GM13977 (cell line): ENCODE measurements at places on chromosomes 12 and 14.

DNA sequence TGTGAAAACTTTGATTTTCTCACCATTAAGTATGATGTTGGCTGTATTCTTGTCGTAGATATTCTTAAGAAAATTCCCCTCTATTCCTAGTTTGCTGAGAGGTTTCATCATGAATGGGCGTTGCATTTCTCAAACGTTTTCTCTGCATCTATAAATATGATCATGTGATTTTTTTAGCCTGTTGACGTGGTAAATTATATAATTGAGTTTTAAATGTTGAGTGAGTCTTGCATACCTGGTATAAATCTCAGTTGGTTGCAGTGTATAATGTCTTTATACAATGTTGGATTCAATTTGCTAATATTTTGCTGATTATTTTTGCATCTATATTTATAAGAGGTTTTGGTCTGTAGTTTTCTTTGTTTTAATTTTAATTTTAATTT is 405.9 kb upstream of the MIS18BP1 start:
- DNase-seq = no peak

- DNase-seq = no peak
Observed at GRCh38 chr12:53659011-53659551, 16.8 kb downstream of the ATP5MC2 start.

GRCh38 chr12:48034835-48035805 is 30.8 kb upstream of the COL2A1 start:
- DNase-seq = no peak

DNA sequence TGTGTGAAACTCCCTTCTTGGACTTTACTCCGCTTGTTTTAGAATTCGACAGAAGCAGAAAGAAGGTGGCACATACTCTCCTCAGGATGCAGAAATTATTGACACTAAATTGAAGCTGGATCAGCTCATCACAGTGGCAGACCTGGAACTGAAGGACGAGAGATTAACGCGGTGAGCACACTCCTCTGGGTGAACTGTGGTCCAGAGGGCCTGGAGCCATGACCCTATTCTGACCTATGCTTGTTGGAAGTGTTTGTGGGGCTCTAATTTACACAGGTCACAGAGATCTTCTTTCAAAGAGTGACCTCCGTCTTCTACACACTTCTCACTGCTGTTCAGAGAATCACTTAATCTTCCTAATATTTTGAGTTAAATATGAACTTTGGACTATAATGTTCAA is 72.5 kb upstream of the MYF6 start:
- no peak for DNase-seq

- no peak for DNase-seq
Observed at GRCh38 chr12:7078163-7078562, 14.1 kb downstream of the C1R start.

DNA sequence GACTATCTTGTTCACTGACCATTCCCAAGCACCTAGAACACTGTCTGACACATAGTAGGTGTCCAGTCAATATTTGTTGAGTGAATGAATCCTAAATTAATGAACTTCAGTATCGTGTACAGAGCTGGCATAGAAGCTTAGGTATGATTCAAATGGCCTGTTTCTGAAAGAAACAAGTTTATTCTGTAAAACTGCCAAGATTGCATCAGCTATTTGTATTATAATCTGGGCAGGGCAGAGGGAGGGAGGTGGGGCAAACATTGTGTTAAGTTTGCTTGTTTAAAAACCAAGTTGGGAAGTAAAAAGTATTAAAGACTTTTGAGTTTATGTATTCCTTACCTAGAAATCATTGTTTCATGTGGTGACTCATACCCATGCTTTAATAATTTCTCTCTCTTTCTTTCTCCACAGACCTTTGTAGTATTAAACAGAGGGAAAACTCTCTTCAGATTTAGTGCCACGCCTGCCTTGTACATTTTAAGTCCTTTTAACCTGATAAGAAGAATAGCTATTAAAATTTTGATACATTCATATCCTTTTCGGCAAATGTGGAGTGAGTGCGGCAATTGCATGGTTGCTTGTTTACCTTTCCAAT is 92.8 kb downstream of the SCN8A start:
- DNase-seq = no peak

DNA sequence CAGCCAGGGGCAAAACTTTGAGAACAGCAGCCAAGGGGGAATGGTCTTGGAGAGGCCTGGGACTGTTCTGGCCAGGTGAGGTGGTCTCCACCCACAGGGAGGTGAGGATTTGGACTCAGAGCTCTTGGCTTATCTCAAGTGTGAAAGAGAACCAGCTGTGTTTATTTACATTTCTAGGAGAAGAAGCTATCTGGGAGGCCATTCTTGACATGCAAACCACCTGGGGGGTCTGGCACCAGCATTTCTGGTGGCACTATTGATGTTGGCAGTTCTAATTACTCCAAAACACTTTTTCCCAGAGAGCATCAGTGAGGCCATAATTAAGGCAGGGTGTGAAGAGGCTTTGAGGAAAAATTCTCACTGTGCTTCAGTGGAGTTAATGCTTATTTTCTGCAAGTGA is 95.1 kb downstream of the CAND1 start:
- no peak for DNase-seq

DNA sequence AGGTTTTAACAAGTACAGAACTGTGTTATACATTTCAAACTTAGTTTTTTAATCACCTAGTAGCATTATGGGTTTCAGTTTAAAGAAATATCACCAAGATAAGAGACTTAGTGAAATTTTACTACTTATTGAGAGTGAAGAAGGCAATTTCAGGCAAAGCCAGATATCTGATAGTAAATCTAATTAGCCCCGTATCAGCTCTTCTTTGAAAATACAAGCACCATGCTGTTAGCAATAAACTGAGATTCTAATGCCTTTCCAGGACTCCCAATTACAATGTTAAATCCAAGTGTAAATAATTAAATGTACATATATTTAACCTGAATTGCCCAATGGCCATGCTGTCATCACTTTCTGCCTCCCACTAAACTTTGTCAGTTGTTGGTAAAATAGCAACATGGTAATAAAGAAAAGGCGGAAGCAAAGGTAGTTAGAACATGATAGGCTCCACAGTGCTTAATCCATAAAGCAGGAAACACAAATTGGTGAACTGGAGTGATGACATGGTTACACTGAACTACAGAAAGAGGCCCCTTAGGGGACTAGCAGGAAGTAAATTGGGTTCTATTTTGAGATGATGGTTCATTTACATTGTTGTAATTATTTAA is 646.1 kb downstream of the C12orf50 start:
- DNase-seq = no peak

DNA sequence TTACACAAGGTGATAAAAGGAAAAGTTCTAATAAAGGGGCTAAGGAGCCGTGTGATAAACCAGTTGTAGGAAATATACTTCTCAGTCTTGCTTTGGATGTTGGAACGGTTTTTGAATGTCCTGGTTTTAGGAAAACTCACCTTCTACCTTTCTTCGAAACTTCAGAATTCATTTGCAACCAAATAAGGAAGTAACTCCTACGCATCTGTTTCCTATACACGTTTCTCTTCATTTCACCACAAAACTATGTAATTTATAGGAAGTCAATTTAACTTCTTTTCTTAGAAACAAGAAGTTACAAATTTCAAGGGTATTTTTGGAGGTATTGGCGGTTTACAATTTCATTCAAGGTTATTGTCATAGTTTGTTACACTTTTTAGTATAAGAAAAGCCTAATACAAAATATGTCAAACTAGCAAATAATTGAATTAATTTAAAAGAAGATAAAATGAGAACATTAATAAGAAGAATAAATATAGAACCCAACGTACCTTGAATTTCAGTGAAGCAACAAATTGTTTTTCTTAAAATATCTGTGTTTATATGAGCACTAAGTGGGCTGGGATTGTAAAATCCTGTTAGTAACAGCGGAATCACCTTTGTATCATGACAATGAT is 33.2 kb upstream of the CD69 start:
- DNase-seq = no peak

DNA sequence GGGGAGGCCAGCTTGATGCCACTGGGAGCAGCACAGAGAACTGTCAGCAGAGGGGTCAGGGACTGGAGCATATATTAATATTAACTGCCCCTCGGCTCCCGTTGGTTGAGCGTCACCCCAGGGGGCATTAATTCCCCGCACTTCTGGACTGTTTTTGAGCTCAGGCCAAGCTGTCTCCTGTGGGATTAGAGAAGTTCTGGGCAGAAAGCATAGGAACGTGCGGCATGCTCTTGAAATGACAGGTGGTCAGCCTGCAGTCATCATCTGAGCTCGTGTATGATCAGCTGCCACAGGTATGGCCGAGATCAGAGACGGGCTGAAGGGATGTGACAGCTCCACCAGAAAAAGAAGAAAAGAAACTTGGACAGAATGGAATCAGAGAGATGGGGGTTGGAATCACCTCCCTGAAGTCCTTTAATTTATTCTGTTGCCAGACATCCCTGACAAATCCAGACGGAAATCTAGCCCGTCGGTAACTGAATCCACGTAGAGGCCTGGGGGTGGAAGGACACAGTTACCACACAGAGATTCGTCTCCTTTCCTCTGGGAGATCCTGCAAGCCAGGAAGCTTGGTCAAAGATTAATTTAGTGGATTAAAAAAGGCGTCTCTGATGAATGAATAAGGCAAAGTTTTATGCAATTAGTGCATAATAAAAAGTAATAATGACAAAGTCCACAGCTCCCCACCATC is 23.6 kb downstream of the NR1H4 start:
- no peak for DNase-seq

GRCh38 chr12:94872971-94873733 is 130.3 kb downstream of the NDUFA12 start:
- DNase-seq = peak; percentile 61

DNA sequence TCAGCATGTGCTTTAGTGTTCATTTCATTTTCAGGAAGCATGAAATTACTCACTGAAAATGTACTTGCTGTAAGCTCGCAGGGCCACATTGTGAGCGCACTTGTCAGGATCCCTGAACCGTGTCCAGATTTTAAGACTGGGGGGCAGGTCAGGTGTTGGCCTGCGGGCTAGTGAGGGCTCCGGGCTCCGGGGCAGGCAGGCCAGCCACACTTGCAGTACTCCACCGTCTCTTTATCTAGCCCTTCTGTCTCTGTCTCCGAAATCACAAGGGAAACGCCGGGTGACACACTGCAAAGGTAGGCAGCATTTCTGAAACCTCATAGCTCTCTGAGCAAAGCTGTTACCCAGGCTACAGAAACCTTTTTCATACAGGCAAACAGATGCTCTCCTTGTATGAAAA is 98.7 kb downstream of the EML1 start:
- DNase-seq = no peak

DNA sequence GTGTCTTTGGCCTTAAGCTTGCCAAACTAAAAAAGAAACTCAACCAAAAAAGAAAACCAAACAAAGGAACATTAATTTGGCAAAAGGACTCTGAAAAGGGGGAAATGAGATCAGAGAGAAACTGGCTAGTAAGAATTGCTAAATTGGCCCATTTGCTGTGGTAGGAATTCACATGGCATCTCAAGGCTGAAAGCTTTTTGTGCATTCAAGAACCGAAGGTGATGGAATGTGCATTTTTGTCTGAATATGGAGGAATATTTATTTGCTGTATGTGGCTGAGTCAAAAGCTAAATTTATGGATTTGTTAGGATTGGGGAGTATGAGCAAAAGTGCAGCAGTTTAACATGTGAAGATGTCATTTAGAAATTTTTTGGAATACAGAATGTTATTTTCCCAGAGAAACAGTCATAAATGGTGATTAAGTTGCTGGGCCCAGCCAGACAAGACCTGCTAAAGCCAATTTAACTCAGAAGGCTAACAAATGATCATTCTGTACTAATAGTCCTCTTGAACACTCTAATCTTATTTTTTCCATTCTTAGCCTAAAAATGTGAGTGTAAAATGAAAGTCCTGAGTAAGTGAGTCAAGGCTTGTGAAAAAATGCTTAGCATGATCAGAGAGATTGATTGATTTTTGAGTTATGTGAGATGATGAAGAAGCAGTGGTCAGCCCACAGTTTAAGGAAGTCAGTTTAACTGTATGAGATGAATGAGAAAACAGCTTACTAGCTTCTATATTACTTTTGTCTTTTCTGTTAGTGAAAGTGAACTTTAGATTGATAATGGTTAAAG is 94.1 kb downstream of the ANO6 start:
- DNase-seq = no peak

DNA sequence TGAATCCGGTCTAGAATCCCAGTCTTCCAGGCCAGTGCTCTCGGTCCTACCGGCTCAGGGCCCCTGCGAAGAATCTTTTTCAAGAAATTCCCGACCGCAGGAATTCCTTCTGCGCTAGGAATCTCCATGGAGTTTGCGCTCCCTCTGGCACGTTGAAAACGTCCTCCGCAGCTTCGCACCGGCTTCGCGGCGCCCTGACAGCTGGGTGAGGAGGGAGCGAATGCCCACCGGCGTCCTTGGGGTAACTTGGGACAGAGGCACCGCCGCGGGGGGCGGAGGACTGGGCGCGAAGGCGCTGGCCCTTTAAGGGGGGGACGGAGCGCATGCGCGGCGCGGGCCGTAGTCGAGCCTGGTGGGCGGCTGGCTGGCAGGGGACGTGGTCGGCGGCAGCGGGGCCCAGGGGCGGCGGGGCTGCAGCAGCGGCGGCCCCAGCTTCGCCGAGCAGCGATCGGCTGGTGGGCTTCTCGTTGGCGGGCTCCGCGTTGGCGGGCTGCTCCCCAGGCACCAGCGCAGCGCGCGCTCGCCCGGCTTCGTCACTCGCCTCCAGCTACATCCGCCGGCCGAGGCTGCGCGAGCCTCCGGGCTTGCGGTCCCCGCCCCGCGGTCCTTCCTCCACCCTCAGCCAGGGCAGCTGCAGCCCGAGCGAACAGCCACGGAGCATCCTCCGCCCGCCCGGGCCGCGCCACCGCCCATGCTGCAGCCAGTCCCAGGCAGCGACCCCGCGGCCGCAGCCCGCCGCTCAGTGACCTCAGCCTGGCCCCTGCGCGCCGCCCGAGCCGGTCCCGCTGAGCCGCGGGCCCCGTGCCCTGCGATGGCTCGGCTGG is at the start of gene VASH1:
Gene VASH1 (plus strand): TSS at position 333 of the 824 bp plus-strand sequence. CDS start 1,354 bp downstream, outside the sequence.
- DNase-seq = peak; percentile 94

DNA sequence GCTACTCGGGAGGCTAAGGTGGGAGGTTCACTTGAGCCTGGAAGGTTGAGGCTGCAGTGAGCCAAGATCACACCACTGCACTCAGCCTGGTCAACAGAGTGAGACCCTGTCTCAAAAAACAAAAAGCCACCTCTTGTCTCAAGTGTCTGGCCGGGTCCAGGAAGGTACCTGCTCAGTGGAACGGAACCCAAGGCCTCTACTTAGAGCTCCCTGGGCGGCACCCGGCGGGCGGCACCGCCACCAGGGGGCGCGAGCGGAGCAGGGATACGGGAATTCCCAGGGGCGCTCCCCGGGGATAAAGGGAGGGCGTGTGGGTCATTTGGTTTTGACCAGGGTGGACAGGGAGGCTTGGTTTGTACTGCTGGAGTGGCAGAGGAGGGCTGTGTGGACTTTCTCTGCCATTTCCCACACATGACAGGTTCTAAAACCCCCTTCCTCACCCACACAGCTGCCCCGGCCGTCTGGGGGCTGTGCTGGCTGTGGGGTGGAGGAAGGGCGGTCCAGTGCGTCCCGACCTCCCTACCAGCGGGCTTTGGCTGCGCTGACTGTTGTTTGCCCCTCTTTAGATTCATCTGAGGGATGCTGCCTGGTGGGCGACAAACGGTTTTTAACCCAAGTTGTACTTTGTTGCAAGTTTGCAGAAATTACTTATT is 91.4 kb downstream of the SETD3 start:
- DNase-seq = peak; percentile 65

GRCh38 chr12:94704452-94705306 is 54.3 kb upstream of the TMCC3 start:
- no peak for DNase-seq
